ENCODE measurements at places on chromosomes 1 and 21.
A peak's percentile ranks its signal among the peaks of the same experiment; 100 is the strongest.

DNA sequence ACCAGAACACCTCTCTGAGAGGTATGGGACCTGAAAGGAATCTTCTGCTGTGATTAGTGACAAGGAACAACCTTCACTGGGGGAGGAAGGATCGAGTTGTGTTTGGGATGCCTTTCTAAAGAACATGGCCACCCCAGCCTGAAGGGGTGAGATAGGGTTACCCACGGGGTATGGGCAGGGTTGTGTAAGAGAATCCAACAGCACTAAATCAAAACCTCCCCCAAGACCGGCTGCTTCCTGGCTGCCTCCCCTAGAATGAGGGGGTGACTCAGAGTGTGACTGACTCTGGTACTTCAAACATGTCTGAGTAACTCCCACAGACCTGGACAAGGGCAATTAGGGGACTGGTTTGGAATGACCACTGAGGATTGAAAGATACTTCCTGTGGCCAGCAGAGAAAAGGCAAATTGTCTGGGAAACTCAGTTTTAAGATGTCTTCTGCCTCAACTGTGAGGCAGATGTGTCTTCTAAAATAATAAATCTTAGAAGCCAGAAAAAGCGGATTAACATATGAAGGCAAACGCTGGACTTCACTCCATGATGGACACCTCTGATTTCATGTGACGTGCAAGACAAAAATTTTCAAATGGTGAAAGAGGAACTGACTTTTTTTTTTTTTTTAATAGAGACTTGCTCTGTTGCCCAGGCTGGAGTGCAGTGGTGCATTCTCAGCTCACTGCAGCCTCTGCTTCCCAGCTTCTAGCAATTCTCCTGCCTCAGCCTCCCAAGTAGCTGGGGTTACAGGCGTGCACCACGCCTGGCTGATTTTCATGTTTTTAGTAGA is 6.7 kb upstream of the PTPN14 start:
- peak; percentile 73 for DNase-seq

- DNase-seq: no peak
Measured at GRCh38 chr1:8698012-8698630, 119.3 kb downstream of the RERE start.

DNA sequence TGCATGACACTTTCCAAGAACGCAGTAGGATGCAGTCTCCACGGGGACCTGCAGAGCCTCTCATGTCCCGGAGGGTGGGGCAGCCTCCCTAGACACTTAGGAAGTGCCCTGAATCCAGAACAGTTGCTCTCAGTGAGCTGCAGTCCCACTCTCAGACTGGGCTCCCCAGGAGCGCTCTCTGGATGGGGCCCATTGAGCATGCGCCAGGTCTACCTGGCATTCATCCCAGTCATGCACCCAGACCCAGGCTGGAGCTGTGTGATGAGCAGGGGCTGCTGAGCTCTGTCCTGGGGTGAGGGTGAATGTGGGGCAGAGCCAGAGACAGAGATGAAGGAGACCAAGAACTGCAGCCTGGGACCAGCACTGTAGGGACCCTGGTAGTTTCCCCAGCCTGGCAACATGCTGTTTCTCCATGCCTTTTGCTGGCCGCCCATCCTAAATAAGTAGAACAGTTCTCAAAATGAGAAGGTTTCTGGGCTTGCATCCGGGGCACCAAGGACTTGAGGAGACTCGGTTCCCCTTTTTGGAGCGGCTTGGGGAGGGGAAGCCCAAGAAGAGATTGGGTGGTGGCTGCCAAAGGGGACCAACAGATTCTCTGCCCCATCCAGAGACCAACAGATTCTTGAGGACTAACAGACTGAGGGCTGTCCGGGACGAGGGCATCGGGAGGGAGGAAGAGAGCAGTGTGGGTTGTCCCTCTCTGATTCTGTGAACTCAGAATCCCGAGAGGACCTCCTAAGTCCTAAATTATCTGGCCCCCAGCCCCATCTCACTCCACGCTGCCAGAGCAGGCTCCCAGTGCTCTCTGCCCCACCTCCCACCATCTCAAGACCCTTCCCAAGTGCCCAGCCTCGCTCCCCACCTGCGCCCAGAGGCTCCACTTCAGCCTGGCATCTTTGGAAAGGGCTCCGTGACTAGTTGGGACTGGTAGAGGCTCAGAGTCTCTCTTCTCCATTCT is 1.0 kb upstream of the PGLYRP4 start:
- no peak for DNase-seq

DNA sequence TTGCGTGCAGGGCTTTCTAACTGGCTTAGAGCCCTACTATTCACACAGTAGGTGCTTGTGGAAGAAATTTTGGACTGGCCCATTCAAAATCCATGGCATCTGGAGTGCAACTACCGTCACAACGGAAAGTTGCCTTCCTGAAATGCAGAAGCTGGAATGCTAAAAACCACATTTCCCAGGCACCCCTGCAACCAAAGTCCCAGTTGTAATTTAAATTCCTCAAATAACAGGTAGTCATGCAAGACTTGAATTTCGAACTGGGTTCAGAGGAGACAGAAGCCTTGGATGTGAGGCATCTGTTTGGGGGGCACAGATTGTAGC is 186.7 kb downstream of the TOMM20 start:
- DNase-seq: no peak

- no peak for DNase-seq
Measured at GRCh38 chr1:49111931-49112330, 335.2 kb upstream of the BEND5 start.

DNA sequence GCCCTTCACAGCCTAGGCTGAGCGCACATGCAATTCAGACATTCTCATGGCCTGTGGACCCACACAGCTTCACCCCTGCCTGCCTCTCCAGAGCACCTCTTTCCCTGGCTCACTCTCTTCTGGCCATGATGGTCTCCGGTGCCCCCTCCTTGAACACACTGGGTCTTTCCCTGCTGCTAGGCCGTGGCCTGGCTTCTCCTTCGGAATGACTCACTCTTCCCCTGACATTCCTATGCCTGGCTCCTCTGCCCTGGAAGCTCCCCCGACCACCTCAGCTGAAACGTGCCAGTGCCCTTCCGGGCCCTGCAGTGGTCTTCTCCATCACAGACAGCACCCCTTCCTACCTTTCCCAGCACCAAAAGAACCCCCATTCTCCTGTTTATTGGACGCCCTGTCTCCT is 28.3 kb downstream of the EPHA8 start:
- no peak for DNase-seq

DNA sequence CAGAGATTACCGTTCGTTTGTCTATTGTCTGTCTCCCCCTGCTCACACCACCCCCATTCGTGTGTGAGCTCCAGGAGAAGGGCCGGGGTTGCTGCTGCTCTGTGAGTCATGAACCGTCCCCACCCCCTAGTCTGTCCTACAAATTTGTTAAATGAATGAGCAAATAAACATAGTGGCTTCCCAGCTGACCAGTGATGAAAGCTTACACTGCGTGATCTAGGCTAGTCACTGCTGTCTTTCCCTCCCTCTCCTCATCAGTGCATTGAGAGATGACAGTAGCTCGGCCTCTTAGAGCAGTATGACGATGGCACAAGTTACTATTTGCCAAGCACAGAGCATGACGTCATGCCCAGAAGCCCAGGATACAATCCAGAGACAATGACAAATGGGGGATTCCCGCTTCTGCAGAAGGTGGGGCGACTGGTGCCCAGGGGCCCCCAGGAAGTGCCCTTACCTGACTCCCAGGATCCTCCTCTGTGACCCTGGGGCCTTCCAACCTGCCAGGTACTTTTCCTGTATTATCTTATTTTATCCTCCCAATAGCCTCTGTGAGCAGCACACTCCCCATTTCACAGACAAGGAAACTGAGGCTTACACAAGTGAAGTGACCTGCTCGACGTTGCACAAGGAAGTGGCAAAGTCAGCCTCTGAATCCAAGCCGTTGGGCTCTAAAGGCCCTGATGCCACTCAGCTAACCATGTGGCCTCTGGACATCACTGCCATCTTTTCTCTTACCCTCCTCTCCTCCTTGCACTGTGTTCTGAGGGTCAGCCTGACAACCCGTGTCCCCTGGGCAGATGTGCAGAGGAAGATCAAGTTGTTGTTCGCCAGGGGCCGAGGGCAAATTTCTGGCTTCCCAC is 8.6 kb upstream of the EPHA2 start:
- DNase-seq: peak; percentile 95

DNA sequence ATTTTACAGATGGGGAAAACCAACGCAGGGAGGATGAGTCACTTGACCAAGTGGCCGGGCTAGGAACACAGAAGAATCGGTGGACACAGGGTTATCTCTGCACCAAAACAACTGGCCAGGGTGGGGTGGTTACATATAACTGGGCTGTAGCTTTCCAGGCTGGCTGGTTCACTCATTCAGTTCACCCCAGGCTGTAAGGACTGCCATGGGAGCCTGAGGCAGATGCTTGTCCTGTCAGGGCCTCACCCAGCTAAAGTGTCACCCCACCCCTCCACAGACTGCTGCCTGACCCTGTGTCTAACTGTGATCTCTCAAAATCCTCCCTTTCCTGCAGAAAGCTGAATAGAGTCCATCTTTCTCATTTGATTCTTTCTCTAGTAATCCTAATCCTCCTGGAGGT is 387.3 kb downstream of the RYR2 start:
- DNase-seq: no peak

DNA sequence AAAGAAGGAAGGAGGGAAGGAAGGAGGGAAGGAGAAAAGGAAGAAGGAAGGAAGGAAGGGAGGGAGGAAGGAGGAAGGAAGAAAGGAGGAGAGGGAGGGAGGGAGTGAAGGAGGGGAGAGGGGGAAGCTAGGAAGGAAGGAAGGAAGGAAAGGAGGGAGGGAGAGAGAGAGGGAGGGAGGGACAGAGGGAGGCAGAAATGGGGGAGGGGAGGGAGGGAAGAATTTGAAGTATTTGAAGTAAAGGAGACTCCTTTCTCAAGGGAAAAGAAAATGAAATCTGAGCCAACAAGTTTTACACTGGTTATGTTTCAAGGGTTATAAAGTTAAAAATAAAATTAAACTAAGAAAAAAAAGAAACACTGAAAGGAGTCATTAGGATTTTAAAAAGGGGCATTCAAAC is 431.4 kb downstream of the BRINP3 start:
- DNase-seq: no peak

Measured in fibroblast of pulmonary artery (primary cell).